ENCODE measurements at places on chromosomes 6 and 20.

DNA sequence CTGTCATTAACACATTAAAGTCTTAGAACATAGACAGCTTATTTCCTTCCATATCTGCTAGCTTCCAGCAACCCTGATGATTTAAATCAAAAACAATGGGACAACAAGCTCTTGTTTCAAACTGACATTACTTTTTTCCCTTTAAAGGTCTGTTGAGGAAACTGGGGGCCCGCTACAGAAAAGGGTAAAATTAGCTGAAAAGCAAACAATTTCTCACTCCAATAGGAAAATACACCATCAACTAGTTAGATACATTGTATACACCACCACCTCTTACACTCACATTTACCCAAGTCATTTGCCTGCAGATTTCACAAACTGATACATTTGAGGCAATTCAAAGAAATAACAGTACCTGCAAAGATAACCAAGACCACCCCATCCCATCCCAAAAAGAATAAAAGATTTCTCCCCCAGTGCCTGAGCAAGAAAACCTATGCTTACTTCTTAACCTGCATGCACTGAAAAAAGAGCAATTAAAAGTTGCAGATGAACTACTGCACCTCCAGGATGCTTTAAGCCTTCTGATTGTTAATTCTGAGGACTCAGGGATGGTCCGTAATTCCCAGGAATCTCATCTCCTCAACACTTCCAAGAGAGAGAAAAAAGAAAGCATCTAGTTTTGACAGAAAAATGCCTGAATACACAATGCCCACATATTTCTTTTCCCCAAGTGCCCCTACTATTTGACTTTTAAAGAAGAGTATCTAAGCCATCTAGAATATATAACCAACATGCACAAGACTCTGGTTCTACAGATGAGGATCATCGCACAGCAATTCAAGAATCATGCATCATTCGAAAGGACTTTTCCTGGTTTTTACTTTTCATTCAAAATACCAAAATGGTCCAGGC, 5.6 kb downstream of the ZMYND8 start:
- no peak for DNase-seq

DNA sequence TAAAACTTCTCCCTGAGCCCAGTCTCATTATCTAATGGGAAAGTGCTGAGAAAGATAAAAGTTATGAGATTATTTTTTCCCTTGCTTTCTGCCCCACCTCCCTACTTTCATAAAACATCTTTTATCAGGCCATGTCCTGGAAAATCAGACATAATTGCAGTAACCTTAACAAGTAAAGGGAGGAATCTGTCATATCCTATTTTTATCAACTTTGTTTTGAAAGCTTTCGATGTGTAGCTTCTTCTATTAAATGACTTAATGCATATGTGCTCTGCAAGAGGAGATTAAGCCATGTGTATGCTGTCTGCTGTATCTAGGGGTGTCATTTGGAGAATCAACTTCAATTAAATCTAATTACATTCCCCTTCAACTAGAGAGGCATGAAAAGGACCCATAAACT, 408.9 kb downstream of the CBLN4 start:
- DNase-seq = no peak

DNA sequence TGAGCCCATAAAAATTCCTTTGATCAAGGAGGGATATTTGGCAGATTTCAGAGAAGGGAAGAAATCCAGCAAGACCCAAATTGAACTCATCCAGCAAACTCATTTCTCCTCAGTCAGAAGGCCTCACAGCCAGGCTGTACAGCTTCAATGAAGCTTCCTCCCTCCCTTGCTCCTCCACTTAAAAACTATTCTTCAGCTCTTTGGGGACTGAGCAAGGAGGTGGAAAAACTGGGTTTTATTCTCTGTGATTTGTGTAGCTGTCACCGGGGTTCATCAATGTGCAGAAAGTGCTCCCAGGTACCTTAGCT, 158.7 kb upstream of the ZNF184 start:
- no peak for DNase-seq

DNA sequence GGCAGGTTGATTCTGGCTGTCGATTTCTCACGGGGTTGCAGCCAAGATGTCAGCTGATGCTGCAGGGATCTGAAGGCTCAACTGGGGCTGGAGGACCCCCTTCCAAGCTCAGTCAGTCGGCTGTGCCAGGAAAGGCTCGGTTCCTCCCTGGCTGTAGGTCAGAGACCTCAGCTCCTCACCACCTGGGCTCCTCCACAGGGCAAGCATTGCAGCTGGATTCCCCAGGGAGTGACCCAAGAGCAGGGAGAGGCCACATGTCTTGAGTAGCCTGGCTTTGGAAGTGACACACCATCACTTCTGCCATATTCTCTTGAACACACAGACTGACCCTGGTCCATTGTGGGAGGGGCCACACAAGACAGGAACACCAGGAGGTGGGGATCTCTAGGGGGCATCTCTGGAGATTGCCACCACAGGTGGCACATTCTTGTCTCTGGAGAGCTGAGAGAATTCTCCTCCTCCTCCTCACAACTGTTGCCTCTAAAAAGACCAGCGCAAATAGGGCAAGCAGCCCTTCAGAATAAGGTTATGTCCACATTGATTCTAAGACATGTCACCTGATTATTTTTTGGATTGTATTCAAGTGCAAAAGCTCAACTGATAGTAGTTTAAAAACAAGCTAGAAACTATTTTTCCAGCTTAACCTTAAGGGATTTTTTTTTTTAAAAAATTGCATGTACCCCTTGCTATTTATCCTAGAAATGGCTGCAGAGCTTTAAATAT, 270.5 kb downstream of the NRN1 start:
- no peak for DNase-seq

GRCh38 chr20:44597516-44597915, 15.1 kb downstream of the PKIG start:
- DNase-seq = no peak

DNA sequence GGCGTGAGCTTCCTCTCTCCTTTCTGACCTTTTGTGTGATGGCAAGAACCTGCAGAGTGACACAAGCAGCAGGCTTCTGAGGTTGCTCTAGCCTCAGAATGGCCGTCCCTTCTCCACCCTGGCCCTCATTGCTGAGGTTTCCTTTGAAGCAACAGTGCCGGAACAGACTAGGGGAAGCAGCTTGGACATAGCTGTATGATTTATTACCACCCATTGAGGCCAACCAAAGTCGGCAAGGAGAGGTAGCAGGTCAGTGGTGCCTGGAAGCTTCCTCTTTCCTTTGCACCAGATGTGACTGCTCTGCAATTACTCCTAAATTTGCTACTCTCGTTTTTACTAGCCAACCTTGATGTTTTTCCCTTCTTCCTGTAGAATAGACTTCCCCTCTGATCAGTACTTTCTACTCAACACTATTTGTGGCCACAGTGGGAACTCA, 31.4 kb downstream of the PTPN1 start:
- DNase-seq = no peak
